HT1080 (cell line): ENCODE measurements at places on chromosomes 5 and 9. TPM values are rescaled to one million over a fixed set of nuclear protein-coding genes. Genes with fewer than 3 reads are reported as not detected.

GRCh38 chr9:27514551-27514950, 9.5 kb upstream of the IFNK start:
- DNase-seq, result no peak

- DNase-seq, result no peak
Observed at GRCh38 chr5:104199771-104200170, 637.2 kb upstream of the NUDT12 start.

DNA sequence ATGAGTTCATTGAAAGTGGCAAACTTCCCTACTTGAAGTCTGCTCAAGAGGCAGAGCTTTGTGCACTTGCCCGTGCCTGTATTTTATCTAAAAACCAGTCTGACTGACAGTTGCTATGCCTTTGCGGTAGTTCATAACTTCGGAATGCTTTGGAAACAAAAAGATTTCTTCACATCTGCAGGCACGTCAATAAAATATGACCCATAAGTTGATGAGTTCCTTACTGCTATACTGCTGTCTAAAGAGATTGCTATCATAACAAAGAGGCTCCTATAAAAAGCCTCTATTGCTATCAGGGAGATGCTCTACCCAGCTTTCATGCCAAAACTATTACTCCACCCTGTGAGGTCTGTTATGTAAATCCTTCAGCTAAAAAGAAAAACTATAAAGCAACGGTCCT, 25.4 kb upstream of the RNF20 start:
- DNase-seq, result no peak

PDE6A gene
- total RNA-seq, result not detected in 2 replicates
